NCI-H510A (cell line): ENCODE measurements at places on chromosomes 16 and 17.

- DNase-seq = no peak
These were observed 7.5 kb downstream of the TENT4B start for GRCh38 chr16:50160495-50161164.

GRCh38 chr16:49023050-49023449 lies 258.6 kb downstream of the CBLN1 start:
- DNase-seq = no peak

DNA sequence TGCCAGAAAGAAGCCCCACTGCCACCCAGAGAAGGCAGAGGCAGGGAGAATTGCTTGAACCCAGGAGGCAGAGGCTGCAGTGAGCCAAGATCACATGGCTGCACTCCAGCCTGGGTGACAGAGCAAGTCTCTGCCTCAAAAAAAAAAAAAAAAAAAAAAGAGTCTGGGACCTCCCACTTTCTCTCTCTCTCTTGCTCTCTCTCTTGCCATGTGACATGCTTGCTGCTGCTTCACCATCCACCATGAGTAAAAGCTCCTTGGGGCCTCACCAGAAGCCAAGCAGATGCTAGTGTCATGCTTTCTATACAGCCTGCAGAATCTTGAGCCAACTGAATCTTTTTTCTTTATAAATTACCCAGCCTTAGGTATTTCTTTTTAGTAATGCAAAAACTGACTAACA lies 21.5 kb upstream of the SRSF1 start:
- DNase-seq = no peak

GRCh38 chr16:59690216-59690615 lies 956.1 kb upstream of the GOT2 start:
- no peak for DNase-seq

DNA sequence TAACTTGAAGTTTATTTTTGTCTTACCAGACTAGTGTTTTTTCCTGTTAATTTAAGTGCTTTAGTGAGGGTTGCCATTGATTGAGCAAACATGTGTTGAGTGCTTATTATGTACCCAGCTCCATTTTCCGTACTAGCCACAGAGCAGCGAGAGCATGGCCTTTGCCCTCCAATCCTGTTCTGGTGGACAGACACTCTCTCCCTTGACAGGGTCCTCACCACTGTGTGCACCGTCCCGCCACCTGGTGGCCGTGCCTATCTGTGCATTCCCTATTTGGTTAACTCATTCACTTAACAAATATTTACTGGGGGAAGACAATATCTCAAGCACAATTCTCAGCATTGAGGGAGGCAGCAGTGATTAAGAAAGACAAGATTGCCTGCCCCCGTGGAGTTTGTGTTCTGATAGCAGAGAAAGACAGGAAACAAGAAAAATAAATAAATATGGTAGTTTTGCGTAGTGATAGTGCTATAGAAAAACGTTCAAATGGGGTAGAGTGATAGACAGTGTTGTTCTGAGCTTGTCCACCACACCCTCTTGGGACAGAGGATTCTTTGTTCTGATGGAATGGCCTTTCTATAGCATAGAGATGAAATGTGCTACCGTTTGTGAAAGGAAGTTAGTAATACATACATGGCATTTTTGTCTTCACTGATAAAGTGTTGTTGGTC lies 13.0 kb downstream of the CDH13 start:
- no peak for DNase-seq

GRCh38 chr17:31488982-31489294 lies 97.5 kb downstream of the RAB11FIP4 start:
- no peak for DNase-seq
